ENCODE measurements at places on chromosomes 12 and 14.

- no peak for DNase-seq
Observed at GRCh38 chr12:113470871-113471618, 626 bp downstream of the LHX5 start.

DNA sequence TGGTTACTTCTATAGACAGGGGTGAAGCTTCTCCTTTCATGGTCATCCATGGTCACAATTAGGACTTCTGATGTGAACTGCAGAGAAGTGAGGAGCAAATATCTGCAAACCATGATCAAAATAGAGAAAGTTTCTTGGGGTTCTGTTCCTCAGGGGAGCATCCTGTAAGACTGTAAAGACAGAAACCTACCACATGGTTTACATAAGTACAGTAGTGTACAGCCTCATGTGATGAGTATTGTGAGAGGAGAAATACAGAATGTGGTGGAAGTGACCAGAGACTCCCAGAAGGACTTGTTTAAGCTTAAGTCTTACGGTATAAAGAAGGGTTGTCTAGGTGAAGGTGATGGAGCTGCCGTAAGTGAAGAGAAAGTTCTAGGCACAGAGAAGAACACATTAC, 484.7 kb downstream of the LRIG3 start:
- no peak for DNase-seq

DNA sequence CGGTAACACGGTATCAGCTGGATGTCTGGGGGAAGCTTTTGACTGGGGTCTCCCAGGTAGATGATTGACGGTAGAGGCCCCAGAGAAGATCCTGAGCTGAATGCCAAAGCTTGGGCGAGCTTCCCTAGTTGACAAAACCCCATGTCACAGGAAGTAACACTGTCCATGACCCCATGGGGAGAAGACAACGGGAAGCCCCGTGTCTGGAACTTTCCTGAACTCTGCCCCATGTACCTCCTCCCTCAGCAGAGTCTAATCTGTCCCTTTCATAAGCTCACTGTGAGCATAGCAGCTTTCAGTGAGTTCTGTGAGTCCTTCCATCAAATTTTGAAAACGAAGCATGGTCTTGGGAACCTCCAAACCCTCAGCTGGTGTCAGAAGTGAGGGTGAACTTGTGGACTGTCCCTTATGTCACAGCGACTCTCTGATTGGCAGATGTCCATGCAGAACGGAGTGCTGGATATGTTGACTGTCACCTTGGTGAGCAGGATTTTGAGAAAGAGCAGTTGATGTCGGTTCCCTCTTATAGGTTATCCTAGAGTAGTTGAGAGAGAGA, 29.7 kb upstream of the BEGAIN start:
- no peak for DNase-seq

DNA sequence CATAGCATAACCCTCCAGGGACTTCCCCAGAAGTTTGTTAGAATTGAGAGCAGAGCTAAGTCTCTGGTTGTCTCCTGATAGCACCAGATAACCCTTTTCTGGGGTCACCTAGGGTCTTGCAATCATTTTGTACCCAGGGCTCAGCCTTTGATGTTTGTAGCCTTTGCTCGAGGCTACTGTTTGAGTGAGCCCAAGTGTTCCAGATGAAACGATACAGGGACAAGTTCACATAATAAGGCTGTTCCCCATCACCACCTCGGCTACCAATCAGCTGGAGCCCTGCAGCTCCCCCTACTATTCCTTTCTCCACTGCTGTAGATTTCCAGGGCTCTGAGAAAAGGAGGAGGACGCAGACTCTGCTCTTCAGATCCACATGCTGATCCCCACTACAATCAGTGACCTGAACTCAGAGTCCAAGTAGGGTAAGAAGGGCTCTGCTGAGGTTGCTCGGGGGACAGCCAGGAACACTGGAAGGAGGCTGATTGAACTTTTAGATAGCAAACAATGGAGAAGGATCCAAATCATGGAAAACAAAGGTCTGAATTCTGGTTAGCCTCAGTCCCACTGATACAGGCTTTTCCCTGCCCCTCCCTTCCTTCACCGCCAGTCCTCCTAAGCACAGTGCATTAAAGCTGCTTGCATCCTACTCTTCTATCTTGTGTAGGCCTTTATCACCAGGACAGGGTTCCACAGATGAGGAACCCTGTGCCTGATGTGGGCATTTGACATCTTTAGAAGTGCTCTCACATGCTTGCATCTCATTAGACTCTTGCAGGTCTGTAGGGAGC, at the start of gene EDDM3A:
Gene EDDM3A, plus strand, starts transcription at position 317 of the 788 bp plus-strand sequence. CDS start 1,694 bp downstream, outside the sequence.
- DNase-seq = no peak

DNA sequence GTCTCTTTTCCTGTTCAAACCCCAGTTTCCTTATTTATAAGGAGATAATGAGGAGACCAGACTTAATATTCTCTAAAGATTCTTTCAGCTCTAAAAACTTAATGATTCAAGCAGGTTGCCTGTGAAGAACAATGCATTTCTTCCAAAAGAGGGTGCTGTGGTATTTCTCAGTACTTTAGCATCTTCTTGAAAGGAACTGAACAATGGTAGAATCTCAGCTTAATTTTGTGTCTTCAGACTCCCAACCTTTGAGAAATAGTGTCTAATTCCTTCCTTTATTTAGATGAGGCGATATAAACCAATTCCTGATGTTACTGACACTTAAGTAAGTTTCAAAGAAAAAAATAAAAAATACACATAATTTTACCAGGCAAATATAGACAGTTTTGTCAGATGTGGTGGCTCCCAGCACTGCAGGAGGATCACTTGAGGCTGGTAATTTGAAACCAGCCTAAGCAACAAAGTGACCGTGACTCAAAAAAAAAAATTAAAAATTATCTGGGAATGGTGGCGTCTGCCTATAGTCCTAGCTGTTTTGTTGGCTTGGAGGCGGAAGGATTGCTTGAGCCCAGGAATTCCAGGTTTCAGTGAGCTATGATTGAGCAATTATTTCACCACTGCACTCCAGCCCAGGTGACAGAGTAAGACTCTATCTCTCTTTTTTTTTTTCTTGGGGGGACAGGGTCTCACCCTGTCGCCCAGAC, 76.9 kb upstream of the PSMA6 start:
- no peak for DNase-seq

DNA sequence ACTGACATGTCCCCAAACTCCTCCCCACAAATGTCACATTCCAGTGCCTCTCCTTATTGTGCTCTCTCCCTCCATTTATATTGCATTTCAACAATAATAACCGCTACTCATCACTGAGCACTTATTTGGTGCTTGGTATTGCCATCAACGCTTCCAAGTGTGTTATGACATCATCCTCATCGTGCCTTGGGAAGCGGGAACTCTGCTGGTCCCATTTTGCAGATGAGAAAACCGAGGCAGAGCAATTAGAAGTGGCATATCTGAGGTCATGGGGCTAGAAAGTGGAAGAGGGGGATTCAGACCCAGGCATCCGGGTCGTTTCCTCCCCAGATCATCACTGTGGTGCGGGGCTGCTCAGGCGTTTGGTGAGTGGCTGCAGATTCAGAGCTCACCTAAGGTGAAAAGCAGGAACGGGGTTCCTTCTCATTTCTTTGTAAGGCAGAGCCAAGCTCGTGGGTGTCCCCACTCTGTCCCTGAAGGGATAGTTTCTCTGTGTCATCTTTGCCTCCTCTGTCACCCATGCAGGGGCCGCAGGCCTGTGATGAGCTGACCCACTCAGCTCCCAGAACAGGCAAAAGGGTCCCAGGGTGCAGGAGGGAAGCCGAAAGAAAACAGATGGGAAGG, 5.5 kb upstream of the FZD10 start:
- DNase-seq = no peak

DNA sequence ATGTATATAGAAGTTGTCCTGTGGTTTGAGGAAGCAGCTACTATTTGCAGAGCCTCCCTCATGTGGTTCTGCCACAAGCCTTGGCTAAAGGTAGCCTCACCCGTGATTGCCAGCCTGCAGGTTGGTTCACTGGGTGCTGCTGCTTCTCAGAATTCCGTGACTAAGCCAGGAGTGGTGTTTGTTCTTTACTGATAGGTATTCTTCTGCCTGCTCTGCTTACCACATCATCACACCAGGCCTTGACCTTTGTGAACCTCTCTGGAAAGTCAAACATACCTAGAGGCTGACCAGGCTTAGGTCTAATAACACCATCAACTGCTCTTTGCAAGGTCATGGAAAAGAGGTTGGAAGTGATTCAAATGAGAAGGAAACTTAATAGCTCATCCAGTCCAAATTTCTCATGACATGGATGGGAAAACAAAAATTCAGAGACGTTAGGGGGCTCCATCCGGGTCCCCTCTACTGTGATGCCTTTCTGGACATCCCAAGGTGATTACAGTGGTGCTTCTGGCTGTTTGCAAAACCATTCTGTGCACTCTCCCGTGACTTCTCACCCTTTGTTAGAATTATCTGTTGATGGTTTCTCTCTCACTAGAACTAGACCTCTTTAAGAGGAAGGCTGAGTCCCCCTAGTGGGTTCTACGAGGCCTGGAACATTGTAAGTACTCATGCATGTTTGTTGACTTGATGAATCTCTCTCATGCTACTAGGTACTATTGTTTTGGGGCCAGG, 8.5 kb upstream of the SOCS2 start:
- no peak for DNase-seq

DNA sequence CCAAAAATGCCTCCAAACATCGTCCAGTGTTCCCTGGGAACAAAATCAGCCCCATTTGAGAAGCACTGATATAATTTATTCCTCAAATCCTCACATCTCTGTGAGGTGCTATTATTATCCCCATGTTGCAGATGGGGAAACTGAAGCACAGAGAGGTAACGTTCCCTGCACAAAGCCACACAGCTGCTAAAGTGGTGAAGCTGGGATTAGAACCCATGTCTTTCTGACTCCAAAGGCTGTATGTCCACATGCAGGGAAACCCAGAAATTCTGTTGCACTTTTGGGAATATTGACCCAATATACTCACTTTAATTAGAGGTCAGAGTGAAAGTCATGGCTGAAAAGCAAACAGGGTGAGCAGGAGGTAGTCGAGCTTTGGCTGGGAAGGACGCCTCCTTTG, 19.1 kb upstream of the WSCD2 start:
- no peak for DNase-seq

DNA sequence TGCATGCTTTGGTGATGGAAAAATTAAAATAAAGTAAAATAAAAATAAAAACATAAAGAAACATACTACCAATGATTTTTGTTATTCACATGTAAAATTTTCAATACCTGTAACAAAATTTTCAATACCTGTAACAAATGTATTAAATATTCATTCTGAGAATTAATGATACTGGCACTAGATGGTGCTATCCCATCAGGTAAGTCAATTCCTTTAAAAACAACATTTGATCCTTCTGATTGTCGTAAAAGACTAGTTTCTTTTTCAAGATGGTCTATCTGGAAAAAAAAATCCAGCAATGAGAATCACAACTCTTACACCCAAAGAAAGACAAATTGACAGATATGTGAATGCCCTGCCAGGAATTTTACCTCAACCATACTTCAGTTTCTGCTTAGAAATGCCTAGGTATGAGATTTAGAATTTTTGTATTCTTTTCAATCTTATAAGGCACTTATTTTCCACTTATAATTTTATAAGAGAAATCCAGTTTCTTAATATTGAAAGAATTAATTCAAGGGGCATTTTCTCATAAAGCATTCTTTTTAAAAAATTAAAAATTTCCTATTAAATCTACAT, 30.7 kb downstream of the CEP290 start:
- no peak for DNase-seq

DNA sequence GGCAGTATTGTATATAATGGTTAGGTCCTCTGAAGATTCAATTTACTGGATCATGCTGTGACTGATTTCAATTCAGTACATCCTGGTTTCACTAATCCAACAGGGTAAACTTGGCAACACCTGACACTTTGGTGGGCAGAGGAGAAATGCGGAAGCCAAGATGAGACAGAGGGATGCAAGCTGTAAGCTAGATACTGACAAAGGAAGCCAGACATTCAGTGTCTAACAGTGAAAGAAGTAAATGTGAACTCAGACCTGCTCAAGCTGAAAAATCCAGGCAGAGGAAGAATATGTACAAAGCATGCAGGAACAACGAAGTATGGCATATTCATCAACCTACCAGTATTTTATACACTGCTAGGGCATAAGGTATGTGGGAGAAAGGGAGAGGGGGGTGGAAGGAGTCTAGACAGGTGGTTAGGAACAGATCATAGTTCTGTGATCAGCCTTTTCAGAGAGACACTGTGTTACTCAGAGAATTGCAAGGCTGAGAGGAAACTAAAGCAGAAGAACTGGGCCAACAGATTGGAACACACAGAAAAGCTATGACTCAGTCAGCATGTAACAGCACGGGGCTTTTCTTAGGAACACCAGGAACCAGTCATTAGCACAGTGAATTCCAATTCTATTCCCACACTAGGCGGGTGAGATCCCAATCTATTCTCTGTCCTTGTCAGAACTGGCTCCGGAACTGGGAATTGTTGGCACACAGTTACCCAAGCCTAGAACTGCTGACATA, 40.3 kb downstream of the NELL2 start:
- DNase-seq = no peak

DNA sequence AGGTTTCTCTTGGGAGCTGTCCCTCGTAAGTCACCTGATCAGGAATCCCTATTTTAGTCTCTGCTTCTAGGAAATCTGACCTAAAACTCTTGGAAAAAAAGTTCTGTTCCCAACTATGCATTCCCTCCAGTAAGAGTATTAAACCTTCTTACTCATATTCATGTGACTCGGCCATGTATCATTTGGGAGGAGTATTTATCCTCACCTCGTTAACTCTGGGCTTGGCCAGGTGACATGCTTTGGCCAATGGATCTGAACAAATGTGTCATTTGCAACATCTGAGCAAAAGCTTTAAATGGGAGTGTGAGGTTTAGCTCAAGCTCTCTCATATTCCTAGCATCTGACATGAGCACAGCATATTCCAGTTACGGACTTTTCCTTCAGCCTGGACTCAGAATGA, 226.8 kb downstream of the NUAK1 start:
- no peak for DNase-seq

DNA sequence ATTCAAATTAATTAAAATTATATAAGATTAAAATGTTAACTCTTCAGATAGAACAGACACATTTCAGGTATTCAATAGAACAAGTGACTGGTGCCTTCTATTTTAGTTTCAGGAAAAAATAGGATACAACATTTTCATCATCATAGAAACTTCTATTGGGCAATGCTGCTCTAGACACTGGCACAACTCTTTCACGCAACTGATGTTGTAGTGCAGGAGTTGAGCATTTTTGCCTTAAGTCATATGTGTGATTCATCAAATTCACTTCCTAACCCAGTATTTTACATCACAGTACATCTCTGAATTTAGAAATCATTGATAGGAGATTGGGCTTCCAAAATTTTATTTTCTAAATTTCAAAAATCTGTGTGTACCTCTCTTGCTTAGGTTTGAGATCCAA, 215.4 kb upstream of the DIO2 start:
- no peak for DNase-seq

DNA sequence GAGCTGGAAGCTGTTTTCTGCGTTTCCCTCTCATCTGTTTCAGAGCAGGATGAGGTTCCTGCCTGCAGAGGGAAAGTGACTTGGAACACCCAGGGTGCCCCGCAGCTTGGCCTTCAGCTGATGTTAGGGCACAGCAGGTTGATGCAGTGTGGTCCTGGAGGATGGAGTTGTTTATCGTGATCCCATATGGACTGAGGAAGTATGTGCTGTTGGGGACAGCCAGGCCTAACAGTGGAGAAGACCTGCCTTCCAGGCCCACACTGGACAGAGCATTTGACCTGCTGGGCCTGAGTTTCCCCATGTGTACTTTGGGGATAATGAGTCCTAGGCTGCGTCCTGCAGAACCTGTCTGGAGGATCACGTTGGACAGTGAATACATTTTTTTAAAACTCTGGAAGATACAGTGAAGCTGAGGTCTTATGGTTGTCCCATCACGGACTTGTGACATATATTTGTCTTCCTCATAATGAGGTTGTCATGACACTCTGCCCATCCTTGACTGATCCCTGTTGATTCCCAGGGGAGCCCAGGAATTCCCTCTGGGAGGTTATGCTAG, 12.8 kb downstream of the SERPINA1 start:
- DNase-seq = no peak

GRCh38 chr14:101215927-101216326, 312.4 kb upstream of the RTL1 start:
- no peak for DNase-seq

Measured in activated effector memory CD4-positive, alpha-beta T cell treated with Interleukin-2 at 50 U/mL for 16 hours (primary cell).